ENCODE measurements at places on chromosomes 2 and 18.

- DNase-seq, result no peak
These were observed 272.7 kb upstream of the DOK6 start for GRCh38 chr18:69127873-69128500.

- DNase-seq, result peak; percentile 10
These were observed 62.9 kb downstream of the POMC start for GRCh38 chr2:25105336-25106085.

- no peak for DNase-seq
These were observed 187.1 kb downstream of the DYM start for GRCh38 chr18:49273241-49273880.

GRCh38 chr18:33914399-33914798 lies 310.3 kb downstream of the NOL4 start:
- no peak for DNase-seq

All from AG04450 (cell line).